ENCODE measurements at places on chromosomes 12 and 14.
A peak's percentile ranks its signal among the peaks of the same experiment; 100 is the strongest.

DNA sequence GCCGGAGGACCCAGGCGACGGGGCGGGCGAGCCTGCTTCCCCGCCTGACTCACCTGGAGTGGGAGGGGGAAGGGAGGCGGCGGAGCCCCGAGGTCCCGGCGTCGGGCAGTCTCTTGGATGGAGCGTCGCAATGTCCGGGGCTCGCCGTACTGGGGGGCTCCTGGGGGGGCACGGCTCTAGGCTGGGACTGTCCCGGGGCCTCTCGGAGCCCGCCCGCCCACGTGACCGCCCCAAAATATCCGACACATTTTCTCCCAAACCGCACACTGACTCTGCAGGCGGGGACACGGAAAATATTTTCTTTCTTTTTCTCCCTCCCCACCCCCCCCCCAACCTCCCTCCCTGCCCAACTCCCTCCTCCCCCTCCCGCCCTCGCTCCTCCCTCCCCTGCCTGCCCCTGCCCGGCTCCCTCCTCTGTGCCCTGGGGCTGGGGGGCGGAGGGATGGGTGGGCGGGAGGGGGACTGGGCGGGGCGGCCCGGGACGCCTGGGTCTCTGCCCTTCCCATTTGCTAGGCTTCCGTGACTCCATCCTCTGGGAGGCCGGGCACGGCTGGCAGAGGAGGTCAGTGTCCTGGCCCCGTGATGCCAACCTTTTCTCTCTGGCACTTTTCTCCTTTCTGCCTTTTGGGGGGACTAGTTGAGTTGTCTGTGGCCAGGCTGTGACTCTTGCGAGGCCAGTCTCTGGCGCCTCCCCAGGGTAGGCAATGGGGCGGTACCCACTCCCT is at the start of gene RARG:
Gene RARG (minus strand): TSS at position 289 of the 725 bp plus-strand sequence. CDS start 4,664 bp downstream, outside the sequence.
- DNase-seq, result peak; percentile 85

DNA sequence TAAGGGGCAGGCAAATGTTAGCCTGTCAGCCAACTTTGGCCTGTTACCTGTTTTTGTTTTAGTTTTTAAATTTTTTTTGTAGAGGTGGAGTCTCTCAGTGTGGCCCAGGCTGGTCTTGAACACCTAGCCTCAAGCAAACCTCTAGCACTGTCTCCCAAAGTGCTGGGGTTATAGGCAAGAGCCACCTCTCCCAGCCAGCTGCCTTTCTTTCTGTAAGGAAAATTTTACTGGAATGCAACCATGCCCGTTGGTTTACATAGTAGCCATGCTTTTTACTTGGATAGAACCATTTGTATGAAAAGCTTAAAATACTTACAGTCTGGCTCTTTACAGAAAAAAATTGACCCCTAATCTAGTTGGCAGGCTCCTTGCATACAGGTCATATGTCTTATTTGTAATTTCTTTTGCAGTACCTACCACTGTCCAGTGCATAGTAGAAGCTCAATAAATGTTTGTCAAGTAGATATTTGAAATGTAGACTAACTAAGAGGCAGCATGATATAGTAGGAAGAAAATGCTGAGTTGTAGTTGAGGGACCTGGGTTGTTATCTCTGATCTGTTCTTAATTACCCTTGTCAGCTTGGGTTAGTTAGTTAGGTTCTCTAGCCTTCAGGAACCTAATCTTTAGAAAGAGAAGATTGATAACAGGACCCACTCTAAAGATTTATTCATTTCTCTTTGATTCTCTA is 4.7 kb downstream of the MDM2 start:
- DNase-seq, result no peak

DNA sequence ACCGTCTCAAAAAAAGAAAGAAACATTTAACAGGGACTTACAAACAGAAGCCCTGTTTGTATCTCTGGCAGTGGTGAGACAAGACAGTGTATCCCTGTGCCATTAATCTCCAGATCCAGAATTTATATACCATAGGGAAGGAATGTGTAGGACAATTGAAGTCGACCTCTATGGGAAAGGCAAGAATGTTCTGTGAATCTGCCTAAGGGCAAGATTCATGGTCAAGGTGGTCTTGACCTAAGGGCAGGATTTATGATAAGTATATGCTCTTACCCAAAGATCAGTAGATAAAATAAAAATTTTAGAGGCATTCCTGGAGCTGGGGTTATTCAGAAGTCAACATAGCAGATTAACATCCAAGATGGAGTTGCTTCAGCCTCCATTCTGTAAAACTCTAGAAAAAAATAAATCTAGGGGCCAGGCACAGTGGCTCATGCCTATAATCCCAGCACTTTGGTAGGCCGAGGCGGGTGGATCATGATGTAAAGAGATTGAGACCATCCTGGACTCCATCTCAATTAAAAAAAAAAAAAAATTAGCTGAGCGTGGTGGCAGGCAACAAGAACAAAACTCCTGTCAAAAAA is 21.0 kb upstream of the SP1 start:
- DNase-seq, result no peak

DNA sequence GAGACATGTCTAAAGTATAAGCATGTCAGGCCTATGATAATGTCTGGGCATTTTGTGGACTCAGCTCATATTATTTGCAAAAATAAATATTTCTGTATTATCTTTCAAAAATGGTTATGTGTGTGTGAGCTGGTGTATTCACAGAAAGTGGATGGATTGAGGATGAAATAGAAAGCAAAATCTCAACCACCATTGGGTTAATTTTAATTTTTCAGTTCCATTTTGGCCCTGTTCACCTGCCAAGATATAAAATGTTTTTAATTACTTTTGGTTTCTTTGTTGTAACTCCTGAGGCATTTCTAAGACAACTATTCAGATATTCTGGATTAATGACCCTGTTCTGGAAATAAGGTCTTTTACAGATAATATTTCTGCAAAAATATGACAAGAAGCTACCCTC is 232.7 kb upstream of the PPFIA2 start:
- no peak for DNase-seq

- DNase-seq, result no peak
These were observed 17.0 kb upstream of the CSRP2 start for GRCh38 chr12:76895796-76896195.

- DNase-seq, result no peak
These were observed 27.3 kb downstream of the KRT76 start for GRCh38 chr12:52749827-52750226.

GRCh38 chr12:97612075-97612474 is 149.5 kb downstream of the RMST start:
- no peak for DNase-seq

GRCh38 chr12:63420206-63420644 is 248.1 kb downstream of the DPY19L2 start:
- no peak for DNase-seq

DNA sequence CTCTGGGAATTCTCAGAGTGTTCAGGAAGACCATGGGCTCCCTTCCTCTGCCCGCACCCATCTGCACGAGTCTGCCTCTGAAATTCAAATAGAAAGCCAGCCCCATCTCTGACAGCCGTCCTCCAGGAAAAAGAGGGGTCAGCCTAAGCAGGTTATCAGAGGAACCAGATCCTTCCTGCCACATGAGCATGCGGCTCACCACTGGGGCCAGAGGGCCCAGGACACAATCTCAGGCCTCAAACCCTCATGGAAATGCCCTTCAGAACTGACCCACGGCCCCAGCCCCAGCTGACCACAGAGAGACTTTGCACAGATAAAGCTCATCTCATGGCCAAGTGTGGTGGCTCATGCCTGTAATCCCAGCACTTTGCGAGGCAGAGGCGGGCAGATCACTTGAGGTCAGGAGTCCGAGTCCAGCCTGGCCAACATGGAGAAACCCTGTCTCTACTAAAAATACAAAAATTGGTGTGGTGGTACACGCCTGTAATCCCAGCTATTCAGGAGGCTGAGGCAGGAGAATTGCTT is 23.2 kb downstream of the PXN start:
- DNase-seq, result no peak

- no peak for DNase-seq
These were observed 477.4 kb downstream of the APAF1 start for GRCh38 chr12:99122496-99122895.

DNA sequence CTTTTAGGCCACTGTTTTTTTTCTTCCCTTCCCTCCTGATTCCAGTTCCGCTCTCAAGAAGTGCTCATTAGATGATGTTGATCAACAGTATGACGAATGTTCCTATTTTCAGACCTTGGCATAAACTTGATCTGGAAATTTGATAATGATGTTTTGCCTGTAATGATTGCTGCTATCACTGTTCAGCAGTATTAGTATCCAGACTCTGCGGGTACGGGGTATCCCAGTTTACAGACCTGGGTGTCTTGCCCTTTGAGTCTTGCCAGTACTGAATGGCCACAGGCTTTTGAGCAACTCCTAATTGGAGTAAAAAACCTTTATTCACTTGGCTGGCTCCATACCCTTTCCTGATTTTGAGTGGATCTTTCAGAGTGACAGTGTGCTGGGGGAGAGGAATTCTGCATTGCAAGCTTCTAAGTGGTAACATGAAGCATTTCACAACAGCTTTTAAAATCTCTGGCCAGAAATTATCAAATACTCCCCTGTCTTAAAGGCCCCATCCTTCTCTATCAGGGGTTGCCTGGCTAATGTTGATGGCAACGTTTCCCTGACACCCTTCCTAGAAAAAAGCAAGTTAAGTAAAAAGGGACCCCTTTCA is 5.9 kb upstream of the ASB8 start:
- no peak for DNase-seq

DNA sequence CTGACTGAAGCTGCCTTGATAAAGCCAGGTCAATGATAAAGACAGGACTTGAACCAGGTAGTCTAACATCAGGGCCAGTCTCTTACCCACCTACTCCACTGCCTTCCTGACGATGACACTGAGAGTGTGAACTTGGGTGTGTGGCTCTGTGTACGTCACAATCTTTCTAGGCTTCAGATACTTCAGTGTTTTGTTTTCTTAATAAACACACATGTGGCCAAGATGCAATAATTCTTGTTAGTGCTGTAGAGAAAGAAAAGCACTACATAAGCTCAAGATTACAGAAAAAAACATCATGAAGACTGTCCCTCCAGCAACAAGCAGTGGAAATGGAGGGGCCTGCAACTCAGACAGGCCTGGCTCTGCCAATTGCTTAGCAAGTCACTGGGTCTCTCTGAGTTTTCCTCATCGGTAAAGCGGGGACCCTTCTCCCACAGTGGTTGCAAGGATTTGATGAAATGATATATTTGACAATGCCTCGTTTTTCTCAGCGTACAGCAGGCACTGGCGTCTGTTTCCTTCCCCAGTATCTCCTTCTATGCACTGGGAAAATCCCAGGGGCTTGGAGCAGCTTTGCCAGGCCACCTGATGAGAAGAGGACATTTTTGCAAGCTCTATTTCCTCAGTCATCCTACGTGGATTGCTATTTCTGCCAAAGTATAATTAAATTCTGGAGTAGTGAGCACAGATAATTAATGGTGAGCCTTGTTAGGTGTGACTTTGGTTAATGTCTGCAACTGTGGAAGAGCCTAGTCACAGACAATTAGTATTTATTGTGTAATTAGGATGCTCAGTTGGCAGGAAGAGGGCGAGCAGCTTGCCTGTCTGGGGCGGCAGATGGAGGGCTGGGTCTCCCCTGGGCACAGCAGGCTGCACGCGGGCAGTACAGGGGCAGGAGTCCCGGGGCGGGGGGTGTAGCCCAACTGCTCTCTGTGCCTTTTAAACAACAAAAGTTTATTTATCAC is 55.8 kb upstream of the CHGA start:
- DNase-seq, result no peak

- DNase-seq, result no peak
These were observed 29.1 kb downstream of the PAWR start for GRCh38 chr12:79661629-79662028.

DNA sequence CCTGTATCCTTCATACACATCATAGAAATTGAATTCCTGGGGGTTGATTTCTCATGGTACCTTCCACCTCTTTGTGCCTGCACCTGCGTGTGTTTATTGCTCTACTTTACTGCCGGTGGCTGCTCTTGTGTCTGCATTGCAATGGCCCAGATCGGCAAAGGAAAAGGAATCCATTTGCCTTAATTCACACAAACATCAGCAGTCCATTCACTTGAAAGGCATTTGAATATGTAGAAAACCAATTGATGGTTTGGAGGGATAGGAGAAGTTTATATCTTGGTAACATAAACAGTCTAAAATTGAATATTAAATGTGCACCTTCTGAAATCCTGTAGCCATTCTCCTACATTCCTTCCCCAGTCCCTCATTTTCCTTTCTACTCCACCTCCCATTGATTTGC is 74.0 kb downstream of the SNAPC1 start:
- no peak for DNase-seq

DNA sequence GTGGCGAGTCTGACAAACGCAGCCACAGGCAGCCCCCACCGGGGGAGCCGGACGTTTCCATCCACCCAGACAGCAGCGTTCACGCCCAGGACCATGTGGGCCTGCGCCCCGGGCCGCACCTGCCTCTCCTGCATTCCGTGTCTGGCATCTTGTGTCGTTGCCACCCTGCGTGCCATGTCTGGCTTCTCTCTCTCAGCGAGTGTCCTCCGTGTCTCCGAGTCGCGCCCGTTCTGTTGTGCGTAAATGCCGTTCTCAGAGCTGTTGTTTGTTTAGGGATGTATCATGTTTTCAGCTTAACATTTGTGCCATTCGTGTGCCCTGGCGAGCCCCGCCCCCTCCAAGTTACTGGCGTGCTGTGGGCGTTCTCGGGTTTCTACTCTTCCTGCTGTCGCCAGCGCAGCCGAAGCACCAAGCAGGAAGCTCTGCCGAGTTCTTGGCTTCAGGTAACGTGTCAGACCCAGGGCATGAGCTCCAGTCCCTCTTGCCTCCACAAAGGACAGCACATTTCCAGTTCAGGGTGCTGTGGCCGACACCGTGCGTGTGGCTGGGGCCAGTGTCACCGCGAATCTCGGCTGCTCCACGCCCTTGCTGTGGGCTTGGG is 34.6 kb downstream of the NOC4L start:
- DNase-seq, result no peak

DNA sequence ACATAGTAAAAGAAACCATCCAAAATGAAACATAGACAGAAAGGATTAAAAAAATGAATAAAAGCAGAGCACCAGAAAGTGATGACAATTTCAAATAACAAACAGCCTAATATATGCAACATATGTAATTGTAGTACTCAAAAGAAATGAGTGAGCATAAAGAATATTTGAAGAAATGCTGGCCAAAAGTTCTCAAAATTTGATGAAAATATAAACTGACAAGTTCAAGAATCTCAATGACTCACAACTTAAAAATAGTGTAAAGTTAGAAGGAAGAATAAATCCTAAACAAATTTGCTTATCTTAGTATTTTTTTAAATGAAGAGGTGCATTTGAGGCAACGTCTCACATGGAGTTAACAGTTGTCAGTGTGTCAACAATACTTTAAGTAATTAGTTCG is 498.9 kb downstream of the SLC6A15 start:
- DNase-seq, result no peak

All from right forelimb (tissue), 1 donor.